ENCODE measurements at places on chromosomes 11 and 22.

DNA sequence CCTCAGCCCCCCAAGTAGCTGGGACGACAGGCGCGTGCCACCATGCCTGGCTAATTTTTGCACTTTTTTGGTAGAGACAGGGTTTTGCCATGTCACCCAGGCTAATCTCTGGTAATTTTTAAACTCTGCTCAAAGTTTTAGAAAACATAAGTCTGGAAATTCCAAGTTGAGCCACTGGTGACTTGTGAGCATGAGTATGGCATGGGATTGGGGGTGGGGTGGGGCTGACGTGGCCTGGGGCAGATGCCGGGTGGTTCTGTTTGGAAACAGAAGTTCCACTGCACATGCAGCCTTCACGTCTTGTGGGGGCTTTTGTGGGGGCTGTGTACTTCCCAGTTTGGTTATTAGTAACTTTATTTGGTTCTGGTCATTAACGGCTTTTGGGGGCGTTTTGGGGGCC lies 67.3 kb downstream of the PTPRJ start:
- DNase-seq, result no peak

- DNase-seq, result no peak
Observed at GRCh38 chr11:69213964-69214363, 58.2 kb downstream of the SMIM38 start.

GRCh38 chr22:42263944-42264343 lies 6.5 kb downstream of the TCF20 start:
- DNase-seq, result no peak

GRCh38 chr11:118705111-118705741 lies 25.8 kb upstream of the TREH start:
- DNase-seq, result peak; percentile 57

DNA sequence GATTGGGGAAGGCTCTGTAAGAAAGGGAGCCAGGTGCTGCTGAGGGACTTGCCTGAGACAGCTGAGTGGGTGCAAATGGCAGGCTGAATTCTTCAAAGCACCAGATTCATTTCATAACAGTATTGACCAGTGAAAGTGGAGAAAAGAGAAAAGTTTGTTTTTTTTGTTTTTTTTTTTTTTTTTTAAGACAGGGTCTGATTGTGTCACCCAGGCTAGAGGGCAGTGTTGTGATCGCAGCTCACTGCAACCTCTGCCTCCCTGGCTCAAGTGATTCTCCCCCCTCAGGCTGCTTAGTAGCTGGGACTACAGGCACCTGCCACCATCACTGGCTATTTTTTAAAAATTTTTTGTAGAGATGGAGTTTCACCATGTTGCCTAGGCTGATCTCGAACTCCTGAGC lies 494.0 kb downstream of the MIAT start:
- no peak for DNase-seq

- no peak for DNase-seq
Observed at GRCh38 chr22:24335496-24335895, 64.9 kb downstream of the SPECC1L start.

DNA sequence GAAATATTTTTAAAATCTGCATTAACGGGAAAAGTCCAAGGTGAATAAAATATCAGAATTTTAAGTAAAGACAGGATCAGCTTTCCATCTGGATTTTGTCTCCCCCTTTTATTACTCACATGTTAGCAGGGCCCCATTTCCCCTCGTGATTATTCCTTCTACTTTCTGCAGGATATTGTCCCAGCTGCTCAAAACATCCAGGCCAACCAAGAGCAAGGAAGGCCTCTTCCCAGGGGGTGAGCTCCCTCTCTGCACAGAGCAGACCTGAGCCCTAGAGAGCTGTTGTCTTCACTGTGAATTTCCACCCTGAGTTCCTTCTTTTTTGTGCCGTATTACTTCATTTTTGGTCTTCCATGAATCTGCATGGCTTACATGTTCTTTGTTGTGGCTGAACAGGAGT lies 3.7 kb upstream of the TMPRSS13 start:
- no peak for DNase-seq

GRCh38 chr11:50174189-50174588 lies 141.5 kb downstream of the OR4C45 start:
- no peak for DNase-seq

DNA sequence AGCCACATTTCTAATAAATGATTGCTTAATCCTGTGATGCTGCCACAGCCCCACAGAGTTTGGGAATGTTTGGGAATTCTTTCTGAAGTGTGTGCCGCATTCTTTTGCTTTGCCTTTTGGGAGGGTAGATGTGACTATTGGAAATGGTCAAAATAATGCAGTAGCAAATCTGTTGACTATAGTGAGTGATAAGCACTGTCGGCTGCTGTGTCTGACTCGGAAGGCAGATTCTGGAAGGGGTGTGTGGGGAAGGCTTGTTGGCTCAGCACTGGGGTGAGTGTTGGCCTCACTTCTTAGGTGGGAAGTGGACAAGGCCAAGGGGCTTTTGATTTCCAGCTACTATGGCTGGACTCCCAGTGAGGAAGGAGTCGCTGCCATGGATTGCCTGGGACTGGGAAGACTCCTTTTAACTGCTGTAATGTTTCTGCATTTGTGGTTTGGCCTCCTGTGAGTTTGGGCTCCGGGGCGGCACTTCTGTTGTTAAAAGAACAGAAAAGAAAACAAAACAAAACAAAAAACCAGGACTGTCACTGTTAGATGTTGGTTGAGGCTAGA lies 20.1 kb downstream of the ZBTB16 start:
- no peak for DNase-seq

GRCh38 chr22:43855431-43855830 lies 6.9 kb downstream of the SULT4A1 start:
- DNase-seq, result no peak

GRCh38 chr22:23718371-23719165 lies 27.8 kb downstream of the RGL4 start:
- DNase-seq, result no peak

- no peak for DNase-seq
Observed at GRCh38 chr11:66454828-66455227, 11.9 kb upstream of the PELI3 start.

DNA sequence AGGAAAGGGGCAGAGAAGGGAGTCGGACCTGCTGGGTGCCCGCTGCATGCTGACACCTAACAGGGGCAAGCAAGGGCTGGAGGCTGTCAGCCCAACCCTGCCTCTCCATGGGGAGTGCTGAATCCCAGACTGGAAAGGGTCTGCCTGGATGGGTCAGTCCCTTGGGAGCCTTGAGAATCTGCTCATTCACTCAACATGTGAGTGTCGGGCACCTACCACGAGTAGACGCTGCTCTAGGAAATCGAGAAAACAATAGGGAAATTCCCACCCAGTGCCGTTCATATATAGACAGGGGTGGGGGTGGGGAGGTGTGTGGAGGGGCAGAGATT lies 4.4 kb upstream of the CTSD start:
- no peak for DNase-seq

DNA sequence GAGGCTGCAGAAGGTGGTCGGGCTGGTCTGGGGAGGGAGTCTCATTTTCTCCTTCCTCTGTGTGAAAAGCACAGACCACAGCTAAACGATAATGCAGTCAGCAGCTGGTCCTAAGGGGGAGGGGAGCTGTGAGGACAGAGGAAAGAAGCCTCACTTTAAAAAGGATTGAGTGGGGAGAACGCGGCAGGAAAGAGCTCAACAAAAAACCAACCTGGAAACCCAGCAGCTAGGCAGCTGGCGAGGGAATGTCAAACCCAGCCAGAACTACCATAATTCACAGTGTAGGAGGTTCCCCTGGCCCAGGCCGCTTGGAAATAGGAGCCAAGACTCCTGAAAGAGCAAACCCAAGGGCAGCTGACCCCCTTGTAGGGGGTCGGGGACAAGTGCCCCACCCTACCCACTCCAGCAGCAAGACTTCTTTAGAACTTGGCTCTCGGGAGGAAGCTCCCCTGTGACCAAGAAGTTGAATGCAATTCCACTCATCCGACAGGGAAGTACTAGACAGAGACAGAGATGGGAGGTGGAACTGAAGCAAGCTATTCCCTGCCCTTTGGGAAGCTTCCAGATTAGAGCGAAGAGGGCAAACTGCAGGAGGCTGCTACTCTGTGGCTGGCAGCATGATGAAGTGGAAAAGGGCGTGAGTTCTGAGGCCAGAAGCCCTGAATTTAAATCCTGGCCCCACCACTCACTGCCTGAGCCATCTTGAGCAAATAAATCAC lies 16.5 kb upstream of the DGKZ start:
- DNase-seq, result no peak

- DNase-seq, result no peak
Observed at GRCh38 chr11:64793271-64794160, 9.5 kb downstream of the MAP4K2 start.

- no peak for DNase-seq
Observed at GRCh38 chr11:130792772-130793171, 123.5 kb downstream of the SNX19 start.

DNA sequence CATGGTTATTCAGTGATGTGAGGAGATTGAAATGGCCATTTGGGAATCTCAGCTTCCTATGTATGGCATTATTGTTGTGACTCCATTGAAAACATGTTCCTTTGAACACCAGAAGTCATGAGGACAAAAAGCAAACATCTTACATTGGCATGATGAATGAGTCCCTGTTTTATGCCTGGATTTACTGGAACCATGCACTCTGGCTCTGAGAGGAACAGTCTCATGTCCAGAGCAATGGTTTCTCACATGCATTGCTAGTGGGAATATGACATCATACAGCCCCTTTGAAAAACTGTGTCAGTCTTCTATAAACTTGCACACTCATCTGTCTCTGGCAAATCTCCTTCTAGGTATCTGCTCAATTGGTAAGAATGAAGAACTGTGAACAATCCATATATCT lies 3.4 kb upstream of the KDM4F start:
- no peak for DNase-seq

DNA sequence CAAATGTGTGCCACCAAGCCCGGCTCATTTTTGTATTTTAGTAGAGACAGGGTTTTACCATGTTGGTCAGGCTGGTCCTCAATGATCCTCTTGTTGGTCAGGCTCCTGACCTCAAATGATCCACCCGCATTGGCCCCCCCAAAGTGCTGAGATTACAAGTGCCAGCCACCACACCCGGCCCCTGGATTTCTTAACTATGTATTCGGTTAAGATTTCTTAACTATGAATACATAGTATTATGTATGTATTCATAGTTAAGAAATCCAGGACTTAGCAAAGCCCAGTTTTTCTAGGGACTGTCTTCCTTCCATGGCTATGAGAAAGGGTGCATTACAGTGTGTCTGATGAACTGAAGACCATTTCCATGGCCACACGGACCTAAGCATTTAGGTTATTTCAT lies 1.7 kb downstream of the C11orf91 start:
- no peak for DNase-seq

DNA sequence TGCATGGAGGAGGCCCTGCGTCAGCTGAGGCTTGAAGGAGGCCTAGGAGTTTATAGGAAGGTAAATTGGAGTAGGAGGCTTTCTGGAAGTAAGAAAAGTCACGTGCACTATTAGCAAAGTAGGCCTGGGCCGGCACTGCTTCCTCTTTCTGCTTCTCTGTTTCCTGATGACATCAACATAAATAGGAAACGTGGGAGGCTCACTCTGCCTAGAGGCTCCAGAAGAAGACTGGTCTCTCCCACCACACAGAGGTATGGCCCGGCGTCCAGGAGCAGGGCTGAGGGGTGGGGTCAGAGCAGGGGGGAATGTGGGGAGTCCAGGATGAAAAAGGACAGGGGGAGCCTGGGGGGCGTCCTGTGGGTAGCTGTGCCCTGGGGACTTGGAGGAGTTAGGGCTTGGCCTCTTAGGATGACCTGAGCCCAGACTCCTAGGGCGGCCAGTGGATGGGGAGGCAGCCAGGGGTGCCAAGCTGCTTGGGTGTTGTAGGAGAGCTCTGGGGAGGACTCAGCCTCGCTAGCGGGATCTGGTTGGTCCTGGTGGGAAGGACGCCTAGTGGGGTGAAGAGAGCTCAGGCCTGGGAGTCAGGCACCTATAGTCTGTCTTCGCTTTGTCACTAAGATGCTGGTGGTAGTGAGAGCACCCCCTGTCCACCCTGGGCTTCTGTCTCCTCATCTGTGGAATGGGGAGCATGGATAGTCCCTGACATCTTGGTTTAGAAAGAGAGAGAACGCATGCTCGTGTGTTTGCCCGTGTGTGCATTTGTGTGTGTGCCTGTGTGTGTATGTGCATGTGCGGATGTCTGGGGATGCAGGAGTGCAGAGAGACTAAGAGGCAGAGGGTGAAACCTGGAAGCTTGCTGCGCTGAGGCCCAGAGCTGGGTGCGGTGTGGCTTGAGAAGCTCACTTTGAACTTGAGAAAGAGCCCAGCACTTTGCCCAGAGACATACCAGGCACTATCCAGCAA lies at the start of gene CSF2RB:
Gene CSF2RB (plus strand): TSS at position 202 of the 963 bp plus-strand sequence. CDS start 8,580 bp downstream, outside the sequence.
- DNase-seq, result peak; percentile 59

DNA sequence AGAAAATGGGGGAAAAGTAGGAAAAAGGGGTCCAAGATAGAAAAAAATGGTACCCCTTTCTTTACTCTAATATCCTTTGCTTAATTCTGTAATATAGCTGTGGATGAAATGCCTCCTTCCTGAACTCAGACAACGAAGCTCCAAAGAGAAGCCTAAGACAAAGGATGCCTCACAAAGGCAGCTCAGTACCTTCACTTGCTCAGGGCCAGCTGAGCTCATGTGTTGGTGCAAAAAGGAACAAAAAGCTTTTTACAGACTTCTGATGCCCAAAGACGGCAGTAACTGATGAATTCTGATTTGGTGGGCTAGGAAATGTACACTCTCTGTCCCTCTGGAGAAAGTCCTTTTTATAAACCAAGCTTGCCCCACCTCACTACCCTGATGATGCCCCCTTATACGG lies 77.5 kb downstream of the DENND5A start:
- no peak for DNase-seq

DNA sequence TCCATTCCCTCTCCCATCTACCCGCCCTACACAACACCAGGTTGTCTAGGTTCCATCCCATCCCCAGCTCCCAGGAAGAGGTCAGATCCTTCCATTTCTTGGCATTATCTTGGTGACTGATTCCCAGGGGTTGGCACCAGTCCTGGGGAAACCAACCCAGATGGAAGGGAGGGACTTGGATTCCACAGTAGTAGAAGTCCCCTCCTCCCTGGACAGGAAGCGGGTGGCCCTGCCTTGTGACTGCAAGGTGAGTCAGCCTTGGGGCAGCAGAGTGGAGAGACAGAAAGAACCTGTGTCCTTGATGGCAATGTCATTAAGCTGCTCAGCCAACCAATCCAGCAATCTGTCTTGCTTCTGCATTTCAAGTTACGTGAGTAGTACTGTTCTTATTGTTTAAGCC lies 26.5 kb downstream of the SYT13 start:
- DNase-seq, result no peak

GRCh38 chr11:102085864-102086551 lies 24.2 kb upstream of the YAP1 start:
- no peak for DNase-seq

DNA sequence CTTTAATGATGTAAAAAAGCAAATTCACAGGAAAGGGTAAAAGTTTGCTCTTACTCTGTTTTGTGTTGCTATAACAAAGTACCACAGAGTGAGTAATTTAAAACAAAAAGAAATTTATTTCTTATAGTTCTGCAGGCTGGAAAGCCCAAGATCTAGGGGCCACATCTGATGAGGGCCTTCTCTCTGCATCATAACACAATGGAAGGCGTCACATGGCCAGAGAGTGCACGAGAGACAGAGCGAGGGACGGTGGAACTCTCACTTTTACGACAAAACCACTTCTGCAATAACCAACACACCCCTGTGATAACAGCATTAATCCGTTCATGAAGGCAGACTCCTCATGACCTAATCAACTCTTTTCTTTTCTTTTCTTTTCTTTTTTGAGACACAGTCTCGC lies 31.1 kb downstream of the CD6 start:
- no peak for DNase-seq

GRCh38 chr11:76653674-76654284 lies 16.8 kb downstream of the LRRC32 start:
- no peak for DNase-seq
